ENCODE measurements at places on chromosomes 6 and 20.

- no peak for DNase-seq
Measured at GRCh38 chr6:139137706-139138105, 2.8 kb downstream of the HECA start.

- no peak for DNase-seq
Measured at GRCh38 chr6:25485821-25486534, 166.0 kb upstream of the SCGN start.

GRCh38 chr20:21234324-21234723 is 68.8 kb upstream of the XRN2 start:
- no peak for DNase-seq

DNA sequence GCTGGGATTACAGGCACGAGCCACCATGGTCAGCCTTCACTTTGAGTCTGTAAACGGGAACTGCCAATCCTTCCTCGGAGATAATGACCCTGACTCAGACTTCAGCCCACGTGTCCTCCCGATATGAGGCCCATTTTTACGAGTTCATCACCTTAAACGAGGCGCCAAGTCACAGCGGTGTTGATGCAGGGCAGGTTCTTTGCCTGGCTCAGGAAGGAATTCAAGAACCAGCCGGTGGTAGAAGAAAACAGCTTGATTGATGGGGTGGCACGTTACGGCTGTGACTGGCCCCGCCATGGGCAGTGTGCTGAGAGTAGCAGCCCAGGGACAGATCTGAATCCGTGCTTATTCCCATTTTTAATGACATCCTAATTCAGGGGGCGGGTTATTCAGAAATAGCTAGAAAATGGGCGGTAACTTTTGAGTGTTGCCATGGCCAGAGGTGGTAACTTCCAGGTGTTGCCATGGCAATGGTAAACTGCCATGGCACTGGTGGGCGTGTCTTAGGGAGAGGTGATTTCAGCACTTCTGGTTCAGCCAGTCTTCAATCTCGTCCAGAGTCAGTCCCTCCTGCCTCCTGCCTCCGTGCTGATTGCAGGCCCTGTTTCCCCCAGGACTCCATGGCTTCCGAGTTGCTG is 9.1 kb upstream of the MAP1LC3A start:
- DNase-seq: no peak

DNA sequence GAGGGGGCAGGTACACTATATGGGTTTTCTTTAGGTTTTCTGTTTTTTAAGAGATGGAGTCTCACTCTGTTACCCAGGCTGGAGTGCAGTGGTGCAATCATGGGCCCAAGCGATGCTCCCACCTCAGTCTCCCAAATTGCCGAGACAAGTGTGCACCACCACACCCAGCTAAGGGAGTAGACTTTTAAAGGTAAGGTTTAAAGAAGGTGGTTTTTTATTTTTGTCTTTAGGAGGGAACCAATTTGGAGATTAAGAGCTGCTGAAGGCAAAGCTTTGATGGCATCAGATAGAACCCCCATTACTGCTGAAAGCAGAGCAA is 7.9 kb downstream of the SRSF6 start:
- DNase-seq: no peak

DNA sequence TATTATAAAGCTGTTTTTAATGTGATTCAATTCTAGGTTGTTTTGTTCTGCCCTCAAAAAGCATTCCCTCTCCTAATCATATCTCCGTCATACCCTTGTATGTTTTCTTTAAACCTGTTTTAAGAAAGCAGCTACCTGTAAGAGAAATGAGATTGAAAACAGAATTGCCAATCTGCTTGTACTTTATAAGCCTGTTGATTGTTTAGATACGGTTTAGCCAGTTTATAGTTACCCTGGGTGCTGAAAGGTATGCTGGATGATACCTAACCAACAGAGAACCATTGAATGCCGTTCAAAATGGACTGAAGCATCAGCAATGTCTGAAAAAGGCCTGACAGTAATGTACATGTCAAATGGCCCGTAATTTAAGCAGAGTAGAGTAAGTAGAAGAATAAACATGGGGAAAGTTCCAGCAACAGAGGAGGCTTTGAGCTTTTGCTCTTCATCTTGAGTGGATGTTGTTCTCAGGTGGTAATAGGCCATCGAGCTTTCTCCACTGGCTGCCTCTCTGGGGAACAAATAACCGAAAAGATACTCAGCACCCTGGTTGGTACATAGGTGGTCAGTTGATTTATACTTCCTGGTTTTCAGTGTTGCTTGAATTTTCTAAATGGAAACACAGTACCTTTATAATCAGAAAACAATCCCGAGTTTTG is 27.5 kb downstream of the PTPN1 start:
- no peak for DNase-seq

- DNase-seq: no peak
Measured at GRCh38 chr20:22918286-22918983, 116.7 kb upstream of the SSTR4 start.

DNA sequence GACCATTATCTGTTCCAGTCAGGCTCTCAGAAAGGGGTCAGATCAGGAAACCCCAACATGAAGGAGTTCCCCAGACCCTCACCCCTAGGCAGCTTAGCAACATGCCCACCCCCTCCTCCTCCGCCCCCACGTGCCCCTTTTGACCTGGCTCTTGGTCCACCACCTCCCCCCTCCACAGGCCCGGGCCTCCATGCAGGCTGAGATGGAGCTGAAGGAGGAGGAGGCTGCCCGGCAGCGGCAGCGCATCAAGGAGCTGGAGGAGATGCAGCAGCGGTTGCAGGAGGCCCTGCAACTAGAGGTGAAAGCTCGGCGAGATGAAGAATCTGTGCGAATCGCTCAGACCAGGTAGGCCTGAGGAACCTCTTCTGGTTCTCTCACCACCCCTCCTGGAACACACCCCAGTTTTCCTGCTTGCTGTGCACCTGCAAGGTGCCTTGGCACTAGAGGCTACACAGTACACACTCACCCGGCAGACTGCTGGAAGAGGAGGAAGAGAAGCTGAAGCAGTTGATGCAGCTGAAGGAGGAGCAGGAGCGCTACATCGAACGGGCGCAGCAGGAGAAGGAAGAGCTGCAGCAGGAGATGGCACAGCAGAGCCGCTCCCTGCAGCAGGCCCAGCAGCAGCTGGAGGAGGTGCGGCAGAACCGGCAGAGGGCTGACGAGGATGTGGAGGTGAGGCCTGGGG is 21.9 kb downstream of the DEF6 start:
- DNase-seq: no peak

- no peak for DNase-seq
Measured at GRCh38 chr6:80610846-80611245, 504.4 kb downstream of the BCKDHB start.

GRCh38 chr6:81812401-81812800 is 59.9 kb upstream of the TENT5A start:
- DNase-seq: no peak

GRCh38 chr6:51550243-51550642 is 537.2 kb downstream of the PKHD1 start:
- DNase-seq: no peak

- DNase-seq: no peak
Measured at GRCh38 chr20:47500554-47500953, 1.1 kb upstream of the NCOA3 start.

- no peak for DNase-seq
Measured at GRCh38 chr20:34983089-34983820, 27.6 kb downstream of the MYH7B start.

DNA sequence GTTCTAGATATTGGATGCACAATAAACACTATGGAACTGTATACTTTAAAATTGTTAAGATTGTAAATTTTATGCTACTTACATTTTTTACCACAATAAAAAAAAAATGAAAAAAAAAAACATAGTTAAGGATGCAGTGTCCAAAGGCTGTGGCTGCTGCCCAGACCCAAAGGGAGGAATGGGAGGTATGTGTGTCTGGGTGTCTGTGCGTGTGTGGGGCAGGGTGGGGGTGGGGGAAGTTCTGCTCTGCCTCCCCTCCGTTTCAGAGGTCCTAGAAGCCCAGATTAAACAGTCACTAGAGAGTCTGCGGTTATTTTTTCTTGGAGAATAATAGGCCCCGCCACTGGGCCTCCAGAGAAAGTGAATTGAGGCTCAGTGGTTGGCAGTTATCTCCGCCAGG is 136.4 kb upstream of the ARMC2 start:
- DNase-seq: no peak

DNA sequence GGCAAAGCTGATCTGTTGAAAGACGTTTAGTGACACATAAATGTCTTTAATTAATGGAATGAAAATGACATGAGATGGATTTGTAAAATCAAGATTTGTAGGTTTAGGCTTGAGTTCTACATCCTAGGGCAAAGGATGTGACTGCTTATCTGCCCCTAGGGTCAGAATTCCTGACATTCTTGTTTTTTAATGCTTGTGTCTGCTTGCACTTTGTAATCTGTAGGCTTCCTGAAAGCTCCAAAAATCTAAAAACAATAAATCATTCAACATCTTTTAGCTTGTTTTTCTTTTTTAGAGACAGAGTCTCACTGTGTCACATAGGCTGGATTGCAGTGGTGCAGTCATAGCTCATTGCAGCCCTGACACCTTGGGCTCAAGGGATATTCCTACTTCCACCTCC is 107.9 kb upstream of the MLIP start:
- no peak for DNase-seq

DNA sequence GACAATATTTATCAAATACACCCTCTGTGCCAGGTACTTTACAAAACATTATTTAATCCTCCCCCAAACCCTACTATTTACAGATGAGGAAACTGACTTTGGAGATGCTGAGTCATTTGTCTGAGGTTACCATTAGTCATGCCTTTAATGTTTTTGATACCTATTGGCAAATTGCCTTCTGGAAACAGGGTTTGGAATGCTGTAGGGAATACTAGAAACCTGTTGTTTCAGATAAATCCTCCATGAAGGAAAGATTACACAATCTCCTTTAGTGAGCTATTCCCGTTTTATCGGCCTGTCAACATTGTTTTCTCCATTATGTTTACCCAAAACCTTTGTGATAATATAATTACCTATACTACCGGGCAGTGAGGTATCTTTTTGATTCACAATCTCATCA is 93.6 kb upstream of the ADGRF1 start:
- no peak for DNase-seq

- DNase-seq: peak; percentile 48
Measured at GRCh38 chr6:24743265-24743943, 24.4 kb upstream of the C6orf62 start.

- DNase-seq: peak; percentile 49
Measured at GRCh38 chr6:28589234-28589956, 63.7 kb downstream of the GPX5 start.

GRCh38 chr6:142381845-142382378 is 80.1 kb downstream of the ADGRG6 start:
- DNase-seq: no peak

GRCh38 chr6:96582436-96582835 is 19.5 kb downstream of the FHL5 start:
- no peak for DNase-seq

GRCh38 chr6:77447254-77447653 is 16.0 kb downstream of the HTR1B start:
- DNase-seq: no peak

DNA sequence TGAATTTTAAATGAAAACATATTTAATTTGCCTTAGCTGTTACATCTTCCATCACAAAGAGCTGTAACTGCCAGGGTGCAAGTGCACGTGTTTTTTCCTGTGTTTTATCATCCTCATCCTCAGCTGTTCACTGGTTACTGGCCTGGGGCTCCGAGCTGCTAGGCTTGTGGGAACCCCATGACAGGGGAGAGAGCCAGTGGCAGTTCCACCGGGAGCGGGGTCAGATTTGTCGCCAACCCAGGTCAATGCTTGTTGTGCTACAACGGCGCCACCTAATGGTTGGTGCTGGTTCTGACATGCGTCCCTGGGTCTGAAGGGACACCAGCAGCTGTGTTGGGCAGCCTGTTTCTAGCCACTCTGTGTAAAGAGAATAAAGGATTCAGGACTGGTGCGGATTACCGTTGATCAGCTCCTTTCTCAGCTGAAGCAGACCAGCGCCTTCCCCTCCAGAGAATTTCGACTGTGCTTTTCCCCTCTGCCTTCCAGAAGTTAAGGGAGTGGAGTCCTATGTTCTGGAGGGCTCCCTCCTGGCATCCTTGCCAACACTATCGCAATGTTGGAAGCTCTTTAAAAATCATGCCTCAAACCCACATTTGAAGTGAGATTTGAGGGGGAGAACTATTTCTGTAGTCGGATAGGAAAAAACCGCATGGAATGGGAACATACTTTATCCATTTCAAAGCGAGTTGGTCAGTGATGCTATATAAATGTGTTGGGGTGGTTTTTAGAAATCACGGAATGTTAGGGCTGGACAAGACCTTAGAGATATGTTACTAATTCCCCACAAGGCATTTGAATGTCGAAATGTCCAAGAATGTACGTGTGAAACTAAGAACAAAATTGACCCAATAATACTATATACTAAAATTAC is 32.1 kb downstream of the SUMO4 start:
- DNase-seq: peak; percentile 94

DNA sequence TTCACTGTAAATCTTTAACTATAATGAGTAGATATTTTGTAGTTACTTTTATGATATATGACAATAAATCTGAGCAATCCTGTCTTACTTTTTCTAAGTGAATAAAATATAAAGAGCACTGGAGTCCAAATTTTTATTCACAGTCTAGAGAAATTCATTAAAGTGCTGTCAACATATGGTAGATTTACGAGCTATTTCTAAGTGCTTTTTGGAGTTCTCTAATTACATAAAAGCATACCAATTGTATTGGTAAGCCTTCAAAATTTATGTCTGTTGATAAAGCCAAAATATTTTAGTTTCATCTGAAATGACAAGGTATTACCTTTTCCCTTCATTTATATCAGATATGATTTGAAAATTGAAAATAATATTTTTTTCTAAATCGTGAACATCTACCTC is 75.4 kb downstream of the MAN1A1 start:
- no peak for DNase-seq

DNA sequence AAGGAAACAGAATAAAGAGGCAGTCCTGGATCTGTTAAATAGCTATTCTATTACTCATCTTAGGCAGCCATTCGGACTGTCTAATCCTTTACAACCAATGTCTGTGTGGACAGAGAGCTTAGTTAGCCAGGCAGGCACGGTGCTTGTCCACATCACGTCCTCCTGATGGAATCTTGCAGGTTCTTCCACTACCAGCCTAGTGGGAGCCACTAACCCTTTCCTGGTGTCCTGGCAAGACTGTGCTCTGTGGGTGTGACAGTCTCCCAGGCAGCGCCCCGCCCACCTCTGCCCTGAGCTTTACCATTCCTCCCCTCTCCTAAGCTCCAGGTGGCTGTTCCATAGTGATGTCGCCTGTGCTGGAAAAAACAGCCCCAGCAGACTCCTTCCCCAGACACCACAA is 78.3 kb upstream of the CLDN20 start:
- DNase-seq: peak; percentile 29

- no peak for DNase-seq
Measured at GRCh38 chr20:1295276-1295930, 29.3 kb downstream of the SNPH start.

GRCh38 chr6:109579361-109579760 is 96.3 kb upstream of the ZBTB24 start:
- DNase-seq: no peak

DNA sequence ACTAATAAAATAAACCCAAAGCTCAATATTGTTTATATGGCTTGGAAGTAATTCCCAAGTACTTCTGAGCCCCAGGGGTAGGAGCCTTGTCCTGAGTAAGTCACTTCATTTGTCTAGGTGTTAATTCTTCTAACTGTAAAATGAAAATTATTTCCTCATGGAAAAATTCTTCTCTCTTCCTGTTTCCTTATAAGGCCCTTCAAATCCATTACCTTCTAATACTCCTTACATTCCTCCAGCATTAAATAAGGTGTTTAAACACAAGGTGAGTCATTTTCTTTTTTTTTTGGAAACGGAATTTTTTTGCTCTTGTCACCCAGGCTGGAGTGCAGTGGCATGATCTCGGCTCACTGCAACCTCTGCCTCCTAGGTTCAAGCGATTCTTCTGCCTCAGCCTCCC is 41.9 kb downstream of the PRR18 start:
- DNase-seq: no peak

- DNase-seq: no peak
Measured at GRCh38 chr6:67680297-67680932, 954.7 kb upstream of the ADGRB3 start.
